ENCODE measurements at places on chromosomes 7 and 10.

DNA sequence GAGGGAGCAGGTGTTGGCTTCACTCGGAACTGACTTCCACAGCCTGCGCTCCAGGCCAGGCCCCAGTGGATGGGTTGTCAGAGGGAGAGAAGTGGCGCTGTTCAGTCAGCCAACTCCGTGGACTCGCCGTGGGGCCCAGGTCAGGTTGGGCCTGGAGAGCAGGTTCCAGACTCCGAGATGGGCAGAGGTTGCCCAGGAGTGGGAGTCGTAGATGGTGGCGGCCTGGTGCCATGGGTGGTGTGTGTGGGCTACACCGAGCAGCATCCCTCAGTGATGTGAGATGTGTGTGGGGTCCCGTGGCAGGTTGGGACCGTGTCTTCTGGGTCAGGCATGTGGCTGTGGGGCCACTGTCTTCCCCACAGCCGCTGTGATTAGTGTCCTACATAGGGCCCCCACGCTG, 10.4 kb downstream of the ZNF316 start:
- DNase-seq, result no peak

GRCh38 chr7:10672186-10672585, 301.5 kb upstream of the PHF14 start:
- no peak for DNase-seq

DNA sequence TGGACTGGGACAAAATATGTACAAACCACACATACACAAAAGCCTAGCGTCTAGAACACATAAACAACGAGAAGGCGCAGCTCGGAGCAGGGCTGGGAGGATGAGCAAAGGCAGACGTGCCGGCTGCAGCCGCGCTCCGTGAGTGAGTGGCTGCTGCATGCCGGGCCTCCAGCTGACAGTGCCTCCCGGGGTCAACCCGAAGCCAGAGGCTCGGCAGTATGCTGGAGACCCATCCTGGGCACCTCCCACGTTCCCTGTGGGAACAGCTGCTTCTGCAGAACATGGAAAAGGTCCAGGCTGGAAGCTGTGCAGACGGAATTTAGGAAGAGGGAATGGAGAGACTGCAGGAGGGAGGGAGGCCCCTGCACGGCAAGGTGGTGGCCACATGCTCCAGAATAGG, 3.6 kb upstream of the GPR146 start:
- DNase-seq, result no peak

DNA sequence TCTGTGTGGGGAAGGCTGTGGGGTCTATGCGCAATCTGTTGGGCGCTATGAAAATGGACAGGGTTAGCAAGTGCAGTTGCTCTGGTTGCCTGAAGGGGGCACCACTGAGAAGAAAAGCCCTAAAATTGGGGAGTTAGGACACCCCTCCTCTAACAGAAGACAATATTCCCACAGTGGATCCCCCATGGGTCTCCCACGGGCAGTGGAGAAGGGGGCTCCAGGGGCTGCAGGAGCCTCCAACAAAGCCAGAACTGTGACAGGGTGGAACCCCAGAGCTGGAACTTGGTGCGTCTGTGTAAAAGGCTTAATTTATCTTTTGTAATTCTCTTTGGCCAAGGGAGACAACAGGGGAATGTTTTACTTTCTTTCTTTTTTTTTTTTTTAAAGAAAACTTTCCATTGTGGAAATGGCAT, 12.5 kb upstream of the COL13A1 start:
- no peak for DNase-seq

GRCh38 chr7:25804154-25804553, 347.8 kb upstream of the NFE2L3 start:
- peak; percentile 61 for DNase-seq

GRCh38 chr7:27116031-27116961, 13.8 kb upstream of the HOXA2 start:
- DNase-seq, result no peak

- DNase-seq, result no peak
Observed at GRCh38 chr7:17402628-17403278, 104.3 kb downstream of the AHR start.

GRCh38 chr10:89537364-89537763, 2.0 kb upstream of the SLC16A12 start:
- DNase-seq, result no peak

DNA sequence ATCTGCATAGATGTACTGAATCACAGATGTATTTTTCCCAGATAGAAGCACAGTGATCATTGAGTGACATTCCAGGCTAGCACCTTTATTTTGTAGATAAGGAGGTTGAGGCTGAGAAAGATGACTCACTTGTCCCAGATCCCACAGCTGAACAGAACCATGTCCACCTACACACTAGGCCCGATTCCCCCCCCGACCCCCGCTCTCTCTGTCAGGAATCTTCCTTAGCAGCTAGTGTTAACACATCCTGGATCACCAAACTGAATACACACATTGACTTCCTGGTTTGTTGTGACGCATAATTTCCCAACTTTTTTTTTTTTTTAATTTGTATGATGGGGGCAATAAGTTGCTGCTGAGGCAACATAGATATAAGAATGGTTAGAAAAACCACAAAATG, 5.2 kb downstream of the SFMBT2 start:
- no peak for DNase-seq

DNA sequence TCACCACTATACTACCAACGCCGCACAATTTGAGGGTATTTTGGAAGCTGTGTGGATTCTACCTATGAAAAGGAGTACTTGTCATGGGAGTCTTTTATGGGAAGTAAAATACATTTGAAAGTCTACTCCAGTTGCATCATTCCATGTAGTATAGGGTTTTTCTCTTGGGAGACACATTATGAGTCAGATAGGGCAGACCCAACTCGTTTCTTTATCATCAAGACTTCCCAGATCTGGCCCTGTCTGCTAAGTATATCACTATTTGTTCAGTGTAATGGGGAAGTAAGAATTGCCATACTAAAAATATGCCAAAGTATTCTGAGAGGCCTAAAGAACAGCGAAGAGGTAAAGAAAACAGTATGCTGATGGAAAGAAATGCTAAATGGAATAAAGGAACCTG, 144.2 kb downstream of the SPAG6 start:
- no peak for DNase-seq

DNA sequence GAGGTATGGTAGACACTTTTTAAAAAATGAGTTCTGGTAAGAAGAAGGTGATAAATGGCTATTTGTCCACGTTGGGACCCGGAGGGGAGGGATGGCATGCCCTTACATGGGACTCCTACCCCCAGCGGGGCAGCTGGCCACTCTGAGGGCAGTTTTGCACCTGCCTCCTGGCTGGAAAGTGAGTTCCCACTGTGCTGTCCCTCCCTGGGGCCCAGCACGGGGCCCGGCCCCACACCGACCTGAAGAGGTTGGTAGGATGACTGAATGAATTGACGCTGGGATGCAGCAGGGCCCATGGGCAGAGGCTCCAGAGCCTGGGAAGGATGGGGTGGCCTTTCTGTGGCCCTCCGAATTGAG, 601 bp upstream of the AEBP1 start:
- DNase-seq, result no peak

GRCh38 chr7:143892527-143893300, 9.3 kb downstream of the TCAF1 start:
- DNase-seq, result no peak

DNA sequence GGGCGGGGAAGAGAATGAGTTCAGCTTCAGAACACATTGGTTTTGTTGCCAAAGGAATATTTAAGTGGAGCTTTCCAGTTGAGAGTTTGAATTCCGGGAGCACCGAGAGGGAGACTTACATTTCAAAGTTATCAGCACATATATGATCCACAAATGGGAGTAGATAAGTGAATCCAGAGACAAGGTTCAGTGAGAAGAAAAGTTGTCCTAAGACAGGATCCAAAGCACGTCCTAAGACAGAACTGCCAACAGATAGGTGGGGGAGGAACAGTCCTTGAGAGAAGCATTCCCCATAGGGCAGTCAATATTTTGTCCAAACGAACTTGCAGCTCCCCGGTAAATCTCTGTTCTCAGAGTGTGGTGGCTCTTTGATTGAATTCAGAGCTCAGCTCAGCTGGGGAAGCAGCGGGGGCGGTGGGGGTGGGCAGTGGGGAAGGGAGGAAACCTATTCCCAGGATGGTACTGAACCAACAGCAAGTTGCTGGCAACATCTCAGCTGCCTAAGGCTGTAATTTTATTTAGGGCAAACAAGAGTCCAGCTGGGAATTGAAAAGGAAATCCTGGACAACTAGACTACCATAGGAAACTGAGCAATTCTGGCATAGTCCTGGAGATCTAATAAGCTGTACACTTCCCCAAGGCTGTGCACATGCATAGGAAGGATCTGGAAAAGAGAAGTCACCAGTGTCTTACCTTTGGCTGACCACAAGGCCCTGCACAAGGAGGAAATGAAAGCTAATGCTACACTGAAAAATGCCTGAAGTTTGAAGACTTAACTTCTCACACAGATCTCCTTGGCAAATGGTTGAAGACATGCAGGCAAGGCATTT, 94.2 kb upstream of the CXCL12 start:
- no peak for DNase-seq

DNA sequence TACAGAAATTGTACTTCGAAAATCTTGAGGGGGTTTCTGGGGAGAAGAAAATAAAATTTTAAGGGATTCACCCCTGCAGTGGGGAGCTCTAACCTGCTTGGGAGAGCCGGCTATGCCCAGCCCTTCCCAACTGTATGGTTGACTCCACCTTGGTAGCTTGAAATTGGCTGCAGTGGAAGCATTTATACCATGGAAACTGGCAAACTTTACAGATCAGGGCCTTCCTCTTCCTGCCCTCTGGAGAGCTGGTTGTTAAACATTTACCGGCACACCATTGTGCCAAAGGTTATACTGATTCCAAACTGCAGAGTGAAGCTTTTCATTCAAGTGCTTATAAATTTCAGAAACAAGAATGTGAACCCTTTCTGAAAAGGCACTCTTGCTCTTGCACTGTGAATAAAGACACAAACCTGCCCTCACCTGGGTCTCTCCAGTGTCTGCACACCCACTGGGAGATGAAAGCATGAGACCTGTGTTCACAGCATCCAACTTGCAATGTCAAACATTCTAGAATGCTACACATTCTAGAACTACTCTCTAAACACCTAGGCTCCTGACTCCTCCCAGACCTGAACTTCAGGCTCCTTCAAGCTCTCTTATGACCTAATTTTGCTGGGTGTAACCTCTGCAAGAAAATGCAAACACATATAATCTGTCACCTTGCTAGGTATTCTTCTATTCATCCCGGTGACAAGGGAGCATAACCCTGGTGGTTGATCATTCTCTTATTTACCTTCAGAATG, 44.7 kb downstream of the ABLIM1 start:
- no peak for DNase-seq

GRCh38 chr10:86757113-86757972, 924 bp downstream of the BMPR1A start:
- no peak for DNase-seq

DNA sequence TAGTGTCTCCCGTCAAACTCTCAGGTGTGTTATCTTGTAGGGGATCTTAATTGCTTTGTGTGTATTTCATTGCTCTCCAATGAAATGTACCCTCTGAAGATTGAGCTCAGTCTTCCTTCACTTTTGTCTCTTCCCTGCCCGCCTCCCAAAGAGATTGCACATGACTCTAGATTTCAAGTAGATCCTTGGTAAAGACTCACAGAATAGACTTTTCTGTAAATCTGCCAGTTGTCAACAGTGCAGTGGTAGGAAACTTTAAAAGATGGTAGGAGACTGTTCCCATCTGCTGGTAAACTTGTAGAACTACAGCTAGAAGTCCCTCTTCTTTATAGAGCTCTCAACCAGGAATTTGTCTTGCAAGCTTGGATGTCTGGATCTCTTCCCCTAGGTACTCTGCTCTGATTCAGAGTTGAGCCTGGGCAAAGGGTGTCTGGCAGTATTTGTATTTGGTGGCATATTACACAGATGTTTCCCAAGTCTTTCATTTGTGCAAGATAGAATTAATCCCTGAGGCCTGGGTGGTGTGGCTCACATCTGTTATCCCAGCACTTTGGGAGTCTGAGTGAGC, 9.6 kb downstream of the CCL26 start:
- DNase-seq, result peak; percentile 28

DNA sequence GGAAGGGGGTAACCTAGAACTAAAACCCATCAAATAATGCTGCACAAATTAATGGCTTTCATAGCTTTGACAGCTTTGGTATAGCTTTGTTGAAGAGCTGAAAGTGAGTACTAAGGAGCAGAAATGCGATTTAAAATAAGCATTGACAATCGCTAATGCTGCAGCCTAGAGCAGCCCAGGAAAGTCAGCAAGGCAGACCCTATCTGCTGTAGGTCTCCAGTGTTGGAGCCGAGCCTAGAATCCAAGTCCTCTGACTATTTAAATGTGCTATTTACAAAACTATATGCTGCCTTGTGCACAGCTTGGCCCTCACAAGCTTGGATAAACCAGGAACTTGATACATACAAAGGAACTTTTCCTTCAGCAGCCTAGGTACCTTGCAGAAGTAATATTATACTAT, 64.9 kb upstream of the ASAH2 start:
- no peak for DNase-seq

DNA sequence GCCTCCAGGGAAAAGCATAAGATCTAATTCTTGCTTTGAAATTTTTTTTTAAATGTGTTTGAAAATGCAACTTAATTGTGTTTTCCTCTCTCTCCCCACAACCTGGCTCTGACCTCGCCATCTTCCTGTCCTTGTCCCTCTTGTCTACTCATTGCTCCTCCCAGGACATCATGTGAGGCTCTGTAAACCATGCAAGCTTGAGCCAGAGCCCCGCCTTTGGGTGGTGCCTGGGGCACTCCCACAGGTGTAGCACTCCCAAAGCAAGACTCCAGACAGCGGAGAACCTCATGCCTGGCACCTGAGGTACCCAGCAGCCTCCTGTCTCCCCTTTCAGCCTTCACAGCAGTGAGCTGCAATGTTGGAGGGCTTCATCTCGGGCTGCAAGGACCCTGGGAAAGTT, 9.8 kb upstream of the CDHR1 start:
- no peak for DNase-seq

- no peak for DNase-seq
Observed at GRCh38 chr10:86261941-86262687, 104.5 kb downstream of the GRID1 start.

DNA sequence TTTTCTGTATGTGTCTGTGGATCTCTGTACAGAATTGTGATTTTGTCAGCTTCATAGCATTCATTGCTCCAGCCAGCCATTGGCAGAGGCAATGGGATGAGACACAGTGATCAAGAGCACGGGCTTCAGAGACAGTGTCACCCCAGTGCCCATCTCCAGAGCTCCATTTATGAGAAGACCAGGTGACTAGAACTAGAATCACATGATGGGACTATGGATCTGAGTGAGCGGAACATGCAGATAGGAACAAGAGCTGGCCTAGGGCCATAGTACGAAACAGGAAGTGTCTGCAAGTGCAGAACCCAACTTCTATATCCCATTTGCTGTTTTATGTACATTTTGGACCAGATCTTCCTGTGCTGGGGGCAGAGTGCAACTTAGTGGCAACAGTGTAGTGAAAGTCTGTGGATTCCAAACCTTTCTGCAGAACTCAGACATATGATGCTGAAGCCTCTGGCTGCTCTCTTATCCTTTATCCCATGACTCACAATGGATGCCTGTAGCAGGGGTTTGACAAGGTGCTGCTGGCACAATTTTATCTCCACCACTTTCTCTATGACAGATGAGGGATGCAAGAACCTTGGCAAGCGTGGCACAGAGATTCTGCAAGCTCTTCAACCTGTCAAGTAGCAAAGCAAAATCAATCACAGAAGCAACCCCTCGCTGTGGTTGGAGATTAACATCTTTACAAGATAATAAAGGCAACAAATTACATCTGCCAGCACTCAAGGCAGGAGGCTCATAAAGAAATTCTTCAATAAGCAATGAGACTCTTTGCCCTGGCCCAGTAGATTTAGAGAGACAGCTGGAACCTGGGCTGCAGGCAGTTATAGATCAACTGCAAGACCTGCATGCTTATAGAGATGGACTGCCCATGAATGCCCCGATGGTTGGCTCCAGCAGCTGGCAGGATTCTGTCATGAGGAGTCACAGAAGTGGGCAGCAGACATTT, 681.3 kb downstream of the TNS3 start:
- no peak for DNase-seq
